ENCODE measurements at places on chromosomes 7 and 10. TPM values are rescaled to one million over a fixed set of nuclear protein-coding genes. Genes with fewer than 3 reads are reported as not detected.
A peak's percentile ranks its signal among the peaks of the same experiment; 100 is the strongest.

TMEM209 gene
- total RNA-seq = 20.0 TPM

DNA sequence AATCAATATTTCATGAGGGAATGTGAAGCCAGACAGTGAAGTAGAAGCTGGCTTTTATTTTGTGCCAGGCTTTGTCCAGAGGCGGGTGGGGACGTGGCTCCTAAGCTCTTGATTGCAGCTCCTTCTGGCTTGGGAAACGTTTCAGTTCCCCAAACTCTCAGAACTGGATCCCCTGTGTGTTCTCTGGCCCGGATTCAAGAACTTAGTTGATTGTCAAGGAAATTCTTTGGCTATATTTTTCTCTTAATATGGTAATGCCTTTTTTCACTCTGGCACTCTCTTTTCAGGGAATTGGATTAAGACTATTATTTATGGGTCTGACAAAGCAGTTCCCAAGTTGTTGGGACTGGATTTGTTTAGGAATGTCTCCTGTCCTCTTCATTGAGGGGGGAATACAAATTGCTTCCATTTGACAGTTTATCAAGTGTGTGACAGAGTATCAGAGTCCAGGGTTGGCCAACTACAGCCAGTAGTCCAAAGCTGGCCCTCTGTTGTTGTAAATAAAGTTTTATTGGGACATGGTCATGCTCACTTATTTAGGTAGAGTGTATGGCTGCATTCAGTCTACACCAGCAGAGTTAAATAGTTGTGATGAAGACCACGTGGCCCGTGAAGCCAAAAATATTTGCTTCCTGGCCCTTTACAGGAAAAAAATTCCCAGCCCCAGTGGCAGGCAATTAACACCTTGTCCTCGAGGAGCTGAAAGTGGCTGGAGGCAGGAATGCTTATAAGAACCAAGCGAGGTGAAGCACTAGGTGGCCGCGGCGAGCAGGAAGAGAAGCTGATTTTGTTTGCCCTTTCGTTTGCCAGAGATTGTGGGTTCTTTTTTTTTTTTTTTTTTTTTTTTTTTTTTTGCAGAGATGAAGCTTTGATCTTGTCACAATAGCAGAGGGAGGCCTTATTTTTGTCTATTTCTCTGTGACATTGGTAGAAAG, 34.3 kb downstream of the HTRA1 start:
- H3K27me3 ChIP-seq = no peaks in the 10 kb centered on the region
- no peaks in the 10 kb centered on the region for H3K36me3 ChIP-seq
- H3K4me1 ChIP-seq = peaks cover 10% of the 10 kb centered on the region
- H3K27ac ChIP-seq = no peak overlapping the region

- no peaks in the 10 kb centered on the region for H3K27me3 ChIP-seq
- no peak overlapping the region for H3K27ac ChIP-seq
- no peaks in the 10 kb centered on the region for H3K4me1 ChIP-seq
- no peak for DNase-seq
- H3K36me3 ChIP-seq = no peaks in the 10 kb centered on the region
Observed at GRCh38 chr7:133940368-133940767, 186.8 kb upstream of the LRGUK start.

CPVL gene
- not detected for total RNA-seq

DNA sequence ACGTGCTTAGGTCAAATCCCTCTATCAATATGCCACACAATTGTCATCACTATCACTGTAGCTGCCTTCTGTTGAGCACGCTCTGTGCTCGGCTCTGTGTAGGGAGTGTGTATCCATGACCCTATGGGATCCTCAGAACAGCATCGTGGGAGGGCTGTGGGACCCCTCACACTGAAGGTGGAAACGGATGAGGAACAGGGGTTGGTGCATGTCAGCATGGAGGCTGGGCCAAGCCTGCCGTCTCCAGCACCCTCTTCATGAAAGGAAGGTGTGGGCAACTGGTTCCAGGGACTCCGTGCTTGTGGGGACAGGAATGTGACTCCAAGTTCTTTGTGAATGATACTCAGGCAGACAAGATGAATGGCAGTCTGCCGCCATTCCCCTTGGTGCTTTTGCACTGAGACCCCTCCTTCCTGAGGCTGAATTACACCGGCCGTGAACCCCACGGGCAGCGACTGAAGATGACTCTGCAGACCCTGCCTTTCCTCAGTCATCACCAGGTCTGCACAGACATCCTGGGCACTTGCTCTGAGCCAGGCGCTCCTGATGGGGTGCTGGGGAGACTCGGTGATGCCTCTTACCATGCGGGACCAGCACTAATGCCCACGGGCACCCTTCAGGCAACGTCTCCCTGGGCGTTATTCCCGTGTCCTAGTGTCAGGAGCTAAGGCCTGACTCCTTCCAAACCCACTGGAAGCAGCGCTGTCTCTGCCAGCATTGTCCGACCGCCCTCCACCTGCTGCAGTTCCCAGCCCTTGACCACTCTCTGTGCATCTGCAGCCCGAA, 495.2 kb downstream of the TCERG1L start:
- H3K4me3 ChIP-seq = no peak overlapping the region
- DNase-seq = no peak
- peaks cover 32% of the 10 kb centered on the region for H3K27me3 ChIP-seq
- no peaks in the 10 kb centered on the region for H3K36me3 ChIP-seq
- no peak overlapping the region for H3K27ac ChIP-seq

CYCS gene
- total RNA-seq = 120 TPM

DNA sequence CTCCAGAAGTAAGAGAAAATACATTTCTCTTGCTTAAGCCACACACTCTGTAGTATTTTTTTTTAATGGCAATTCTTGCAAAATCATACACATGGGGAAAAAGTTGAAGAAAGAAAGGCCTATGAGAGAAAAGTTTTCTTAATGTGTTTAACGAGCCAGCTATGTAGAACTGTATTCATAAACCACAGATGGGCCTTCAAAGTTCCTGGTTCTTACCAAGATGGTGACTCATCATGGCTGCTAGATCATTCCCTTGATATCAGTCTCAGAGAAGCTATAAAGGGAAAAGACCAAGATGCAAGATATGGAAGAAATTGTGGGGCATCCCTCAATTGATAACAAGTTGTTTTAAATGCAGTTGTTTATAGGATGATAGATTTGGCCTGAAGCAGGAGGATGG, 992.7 kb upstream of the MBL2 start:
- no peaks in the 10 kb centered on the region for H3K36me3 ChIP-seq
- DNase-seq = no peak
- H3K4me3 ChIP-seq = no peak overlapping the region
- no peaks in the 10 kb centered on the region for H3K27me3 ChIP-seq

- H3K36me3 ChIP-seq = peaks cover 14% of the 10 kb centered on the region
- no peaks in the 10 kb centered on the region for H3K27me3 ChIP-seq
- DNase-seq = no peak
- no peak overlapping the region for H3K4me3 ChIP-seq
Observed at GRCh38 chr7:76333511-76334101, 25.2 kb downstream of the YWHAG start.

ELFN1 gene
- 0.09 TPM for total RNA-seq

SLIT1 gene
- not detected for total RNA-seq

SEMA3A gene
- 6.3 TPM for total RNA-seq

DNA sequence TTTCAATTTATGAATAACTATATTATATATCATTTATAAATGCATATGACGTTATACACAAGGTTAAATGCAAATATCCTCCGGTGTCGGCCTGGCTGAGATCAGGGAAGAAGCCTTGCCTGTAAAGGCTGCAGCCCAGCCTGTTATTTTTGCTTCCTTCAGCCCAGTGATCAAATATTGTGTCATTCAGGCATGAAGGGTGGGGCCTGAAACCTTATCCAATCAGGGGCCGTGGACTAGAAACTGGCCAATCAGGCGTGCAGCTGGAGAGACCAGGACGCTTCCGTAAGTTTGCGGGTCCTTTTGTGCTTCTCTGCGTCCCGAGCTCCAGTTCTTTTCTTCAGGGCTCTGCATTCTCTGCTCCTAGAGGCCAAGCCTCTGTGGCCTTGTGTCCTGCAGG, at the start of gene ZNF722:
Gene ZNF722 (plus strand): TSS at position 301 of the 400 bp plus-strand sequence. CDS start 113 bp downstream, outside the sequence.
- DNase-seq = no peak
- no peak within 1 kb of the TSS for H3K27ac ChIP-seq
- no peaks in the 10 kb centered on the region for H3K27me3 ChIP-seq
- H3K36me3 ChIP-seq = no peaks in the 10 kb centered on the region

AGFG2 gene
- total RNA-seq = 30.4 TPM

DNA sequence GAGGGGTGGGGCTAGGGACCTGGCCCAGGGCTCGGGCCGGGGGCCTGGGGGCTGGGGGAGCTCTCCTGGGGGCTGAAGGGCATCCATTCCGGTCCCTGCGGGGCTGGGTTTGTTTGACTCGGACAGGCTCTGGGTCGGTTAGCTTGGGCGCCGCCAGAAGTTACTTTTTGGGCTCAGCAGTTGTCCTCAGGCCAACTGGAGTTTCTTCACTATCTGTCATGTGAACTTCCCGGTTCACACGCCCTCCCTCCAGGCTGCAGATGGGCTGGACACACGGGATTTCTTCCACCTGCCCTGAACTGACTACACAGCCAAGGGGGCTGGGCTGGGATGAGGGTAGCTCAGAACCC, 3.8 kb downstream of the SLC4A2 start:
- peak overlapping the region; percentile 59 for H3K4me3 ChIP-seq
- peaks cover 10% of the 10 kb centered on the region for H3K36me3 ChIP-seq
- peak overlapping the region; percentile 85 for H3K27ac ChIP-seq
- peaks cover 45% of the 10 kb centered on the region for H3K4me1 ChIP-seq
- H3K27me3 ChIP-seq = no peaks in the 10 kb centered on the region

DNA sequence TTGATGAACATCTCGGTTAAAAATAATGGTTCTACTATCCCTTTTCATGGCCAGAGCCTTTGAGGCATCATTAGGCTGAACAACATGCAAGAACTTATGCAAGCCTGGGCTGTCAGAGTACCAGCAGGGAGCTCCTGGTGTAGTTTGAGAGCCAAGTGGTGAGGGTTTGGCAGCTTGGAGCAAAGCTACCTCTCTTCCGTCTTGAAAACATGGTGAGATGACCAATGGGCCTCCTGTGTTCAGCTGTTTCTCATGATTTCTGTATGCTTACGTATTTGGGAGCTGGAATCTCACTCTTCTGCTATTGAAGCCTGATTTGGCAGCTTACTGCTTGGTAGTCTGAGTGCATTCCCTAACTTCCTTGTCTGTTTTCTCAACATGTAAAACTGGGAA, 150.4 kb downstream of the CXCL12 start:
- H3K36me3 ChIP-seq = no peaks in the 10 kb centered on the region
- no peak overlapping the region for H3K27ac ChIP-seq
- H3K27me3 ChIP-seq = peaks cover 22% of the 10 kb centered on the region
- DNase-seq = peak; percentile 20
